T-helper 17 cell (primary cell): ENCODE measurements at places on chromosomes 3 and 15.

DNA sequence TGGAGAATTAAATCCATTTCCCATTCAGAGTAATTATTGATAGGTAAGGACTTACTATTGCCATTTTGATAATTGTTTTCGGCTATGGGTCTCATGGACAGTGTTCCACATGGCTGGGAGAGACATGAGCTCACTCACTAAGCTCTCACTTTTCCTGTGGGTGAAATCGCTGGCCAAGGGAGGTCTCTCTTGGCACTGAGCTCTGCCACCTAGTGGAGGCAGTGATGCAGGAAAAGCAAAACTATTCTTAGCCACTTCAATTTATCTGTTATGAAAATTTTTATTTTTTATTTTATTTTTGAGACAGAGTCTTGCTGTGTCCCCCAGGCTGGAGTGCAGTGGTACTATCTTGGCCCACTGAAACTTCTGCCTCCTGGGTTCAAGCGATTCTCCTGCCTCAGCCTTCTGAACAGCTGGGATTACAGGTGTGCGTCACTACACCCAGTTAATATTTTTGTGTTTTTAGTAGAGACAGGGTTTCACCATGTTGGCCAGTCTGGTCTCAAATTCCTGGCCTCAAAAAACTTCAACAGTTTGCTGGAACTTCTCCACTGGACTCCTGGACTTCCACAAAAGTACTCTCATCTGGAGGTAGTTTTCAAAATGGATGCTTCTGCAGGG, 4.7 kb upstream of the RNF13 start:
- DNase-seq: peak; percentile 15

DNA sequence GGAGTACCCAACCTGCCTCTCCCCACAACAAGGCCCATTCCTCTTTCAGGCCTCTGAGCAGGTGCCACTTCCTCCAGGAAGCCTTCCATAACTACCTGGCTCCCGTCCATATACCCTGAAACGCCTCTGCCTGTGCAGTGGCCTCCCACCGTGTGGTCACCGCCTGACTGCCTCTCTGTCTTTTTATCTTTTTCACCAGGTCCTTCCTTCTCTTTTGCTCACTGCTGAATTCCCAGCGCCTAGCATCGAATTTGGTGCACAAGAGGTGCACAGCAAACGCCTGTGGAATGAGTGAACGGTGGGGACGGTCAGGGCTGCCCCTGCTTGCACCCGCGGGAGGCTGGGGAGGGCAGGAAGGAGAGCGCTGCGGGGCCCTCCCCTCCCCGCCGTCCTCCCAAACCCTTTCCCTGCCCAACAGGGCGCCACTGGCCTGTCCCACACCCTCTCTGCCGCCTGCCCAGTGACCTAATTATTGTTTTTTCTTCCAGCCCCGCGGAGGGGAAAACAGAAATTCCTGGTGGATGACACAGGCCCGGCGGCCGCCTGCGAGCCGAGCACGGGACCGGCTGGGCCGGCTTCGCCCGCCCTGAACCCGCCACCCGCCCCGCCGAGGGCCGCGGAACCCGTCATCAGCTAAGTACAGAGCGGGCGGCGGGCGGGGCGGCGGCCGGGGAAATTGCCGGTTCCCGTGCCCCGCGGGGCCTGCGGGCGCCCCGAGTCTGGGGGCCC, 140.1 kb downstream of the SMAD6 start:
- no peak for DNase-seq

- no peak for DNase-seq
Measured at GRCh38 chr3:13682331-13683013, 133.5 kb downstream of the FBLN2 start.

GRCh38 chr3:131329774-131330173, 51.8 kb upstream of the NUDT16 start:
- no peak for DNase-seq

GRCh38 chr15:75420698-75421097, 30.8 kb downstream of the SIN3A start:
- DNase-seq: no peak

GRCh38 chr3:42501681-42502428, 588 bp upstream of the VIPR1 start:
- peak; percentile 57 for DNase-seq

GRCh38 chr15:91478717-91479191, 374.8 kb upstream of the SLCO3A1 start:
- DNase-seq: no peak

- DNase-seq: no peak
Measured at GRCh38 chr3:31645256-31645655, 112.5 kb downstream of the STT3B start.

- DNase-seq: no peak
Measured at GRCh38 chr3:195872800-195873199, 35.6 kb downstream of the TNK2 start.

DNA sequence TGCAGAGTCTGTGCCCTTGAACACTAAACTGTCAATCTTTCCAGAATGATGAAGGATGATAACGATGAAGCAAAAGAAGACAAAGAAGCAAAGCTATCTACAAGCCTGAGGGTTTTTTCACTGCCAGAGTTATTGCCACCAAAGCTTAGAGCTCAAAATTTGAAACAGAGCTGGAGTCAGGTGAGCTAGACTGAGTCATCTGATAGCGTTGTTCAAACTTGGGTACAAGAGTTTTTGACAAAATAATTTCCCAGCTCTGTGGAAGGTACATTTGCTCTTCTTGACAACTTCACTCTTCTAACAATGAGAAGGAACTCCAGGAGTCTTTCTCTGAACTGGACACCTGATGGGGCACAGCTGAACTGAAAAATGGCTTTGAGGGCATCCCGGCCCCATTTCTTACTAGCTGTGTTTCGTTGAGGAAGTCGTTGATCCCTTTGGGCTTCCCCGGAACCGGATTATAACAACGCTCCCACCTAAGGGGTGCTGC, 715 bp downstream of the MCCC1 start:
- DNase-seq: no peak
